ENCODE measurements at places on chromosomes 1 and 21.

GRCh38 chr1:17605582-17606344 lies 66.3 kb downstream of the ARHGEF10L start:
- no peak for DNase-seq

- no peak for DNase-seq
These were observed 125.8 kb upstream of the C8B start for GRCh38 chr1:57091642-57092041.

GRCh38 chr1:55547405-55547804 lies 332.2 kb upstream of the USP24 start:
- DNase-seq, result peak; percentile 44

DNA sequence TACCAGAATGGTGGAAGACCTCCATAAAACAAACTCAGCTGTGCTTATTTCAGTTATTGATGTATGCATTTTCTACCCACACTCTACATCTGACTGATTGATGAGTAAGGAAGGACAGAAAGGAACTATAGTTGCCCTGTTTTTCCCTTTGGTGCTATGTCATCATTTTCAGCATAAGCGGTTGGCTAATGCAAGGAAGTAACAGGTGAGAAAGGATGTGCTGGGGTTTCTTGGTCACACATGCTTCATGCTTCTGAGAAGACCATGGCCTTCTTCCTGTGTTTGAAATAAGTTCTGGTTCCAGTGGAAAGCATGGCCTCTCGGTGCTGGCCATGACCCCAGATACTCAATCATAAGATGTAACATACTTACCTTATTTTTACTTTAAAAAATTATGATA lies 541.2 kb downstream of the PTPRU start:
- DNase-seq, result no peak

DNA sequence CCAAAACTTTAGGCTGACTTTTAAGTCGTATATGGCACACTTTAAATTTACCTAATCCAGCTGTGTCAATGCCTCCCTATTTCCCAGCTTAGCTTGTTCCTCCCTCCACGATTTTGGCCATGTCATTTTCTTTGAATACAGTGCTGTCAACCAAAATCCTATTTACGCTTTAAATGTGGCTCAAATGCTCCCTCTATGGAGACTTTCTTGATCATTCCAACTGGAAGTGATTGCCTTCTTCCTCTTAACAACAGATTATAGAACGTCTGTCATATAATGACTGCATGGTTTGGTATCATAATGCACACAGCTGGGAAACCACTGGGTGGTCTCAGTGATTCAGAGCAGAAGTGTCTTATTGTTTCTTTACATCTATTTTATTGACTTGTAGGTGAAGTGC lies 18.9 kb upstream of the BATF3 start:
- no peak for DNase-seq

GRCh38 chr1:234621657-234622335 lies 11.8 kb upstream of the IRF2BP2 start:
- no peak for DNase-seq

- no peak for DNase-seq
These were observed 885.3 kb downstream of the TTLL7 start for GRCh38 chr1:83113652-83114051.

DNA sequence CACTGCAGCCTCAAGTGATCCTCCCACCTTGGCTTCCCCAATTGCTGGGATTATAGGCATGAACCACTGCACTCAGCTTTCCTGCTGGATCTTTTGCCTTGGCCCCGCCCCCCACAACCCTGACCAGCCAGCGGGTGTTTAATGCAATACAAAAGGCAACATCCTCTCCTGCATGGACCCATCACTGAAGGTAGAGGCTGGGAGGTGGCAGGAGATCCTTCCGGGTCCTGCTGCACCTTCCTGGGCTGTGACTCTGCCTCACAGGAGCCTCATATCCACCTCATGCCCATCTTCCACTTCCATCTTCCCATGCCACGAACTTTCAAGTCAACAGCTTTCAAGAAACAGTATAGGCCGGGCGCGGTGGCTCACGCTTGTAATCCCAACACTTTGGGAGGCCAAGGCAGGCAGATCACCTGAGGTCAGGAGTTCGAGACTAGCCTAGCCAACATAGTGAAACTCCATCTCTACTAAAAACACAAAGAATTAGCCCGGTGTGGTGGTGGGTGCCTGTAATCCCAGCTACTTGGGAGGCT lies 11.7 kb upstream of the WNT9A start:
- no peak for DNase-seq

DNA sequence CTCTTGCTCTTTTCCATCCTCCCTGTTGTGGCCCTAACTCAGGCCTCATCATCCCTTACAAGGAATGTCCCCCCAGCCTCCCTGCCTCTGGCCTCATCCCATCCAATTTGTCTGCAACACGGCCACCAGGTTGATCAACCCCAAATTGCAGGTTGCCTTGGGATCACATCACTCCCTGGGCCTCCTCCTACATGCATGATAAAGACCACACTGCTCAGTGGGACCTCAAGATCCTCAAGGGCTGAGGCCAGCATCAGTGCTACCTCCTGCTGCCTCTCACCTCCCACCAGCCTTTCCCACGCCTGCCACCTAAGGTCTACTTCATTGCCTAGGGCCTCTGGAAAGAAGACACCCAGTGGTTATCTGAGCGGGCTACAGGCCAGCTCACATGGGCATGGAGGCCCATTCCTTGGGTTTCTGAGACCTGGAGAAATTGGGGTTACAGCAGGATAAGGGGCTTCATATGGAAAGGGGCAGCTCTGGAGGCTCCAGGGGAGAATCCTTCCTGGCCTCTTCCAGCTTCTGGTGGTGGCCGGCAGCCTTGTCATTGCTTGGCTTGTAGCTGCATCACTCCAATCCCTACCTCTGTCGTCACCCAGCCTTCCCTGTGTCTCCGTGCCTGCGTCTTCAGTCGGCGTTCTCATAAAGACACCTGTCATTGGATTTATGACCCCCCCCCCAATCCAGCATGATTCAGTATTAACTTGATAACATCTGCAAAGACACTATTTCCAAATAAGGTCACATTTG lies 60.5 kb downstream of the KLHDC7A start:
- no peak for DNase-seq

DNA sequence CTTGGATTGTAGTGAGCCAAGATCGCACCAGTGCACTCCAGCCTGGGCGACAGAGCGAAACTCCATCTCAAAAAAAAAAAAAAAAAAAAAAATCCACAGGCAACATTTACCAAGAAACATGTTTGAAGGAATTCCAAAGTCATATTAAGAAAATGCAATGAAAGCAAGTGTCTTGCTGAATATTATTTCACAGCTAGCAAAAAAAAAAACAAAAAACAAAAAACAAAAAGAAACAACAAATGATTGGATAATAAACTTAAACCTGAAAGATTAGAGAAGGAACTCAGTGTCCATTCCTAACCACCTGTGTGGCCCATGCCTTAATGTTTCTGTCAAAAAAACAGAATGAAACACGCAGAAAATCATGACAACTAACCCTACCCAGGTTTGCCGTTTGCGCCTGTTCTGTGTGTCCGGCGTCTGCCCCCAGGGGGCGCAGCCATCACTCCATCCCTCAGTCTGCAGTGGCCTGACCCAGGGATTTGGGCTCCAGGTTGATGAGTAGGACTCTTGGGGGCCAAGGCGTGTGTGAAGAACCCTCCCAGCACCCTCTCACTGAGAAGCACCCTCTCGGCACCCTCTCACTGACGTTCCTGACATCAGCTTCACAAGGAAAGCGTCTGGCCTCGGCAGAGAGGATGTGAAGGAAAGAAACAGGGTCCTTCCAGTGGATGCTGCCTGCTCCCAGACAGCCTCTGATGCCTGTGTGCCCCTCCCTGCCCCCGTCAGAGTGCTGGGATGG lies 19.2 kb upstream of the PTTG1IP start:
- DNase-seq, result peak; percentile 52

Measured in MV-4-11 (cell line).